Right cardiac atrium (tissue), 5 donors: ENCODE measurements at places on chromosomes 4 and X. TPM values are rescaled to one million over a fixed set of nuclear protein-coding genes. Genes with fewer than 3 reads are reported as not detected.

ARX gene
- polyA plus RNA-seq = not detected

DCHS2 gene
- polyA plus RNA-seq = not detected

NXF3 gene
- polyA plus RNA-seq = 0.50 TPM

EREG gene
- 0.29 TPM for polyA plus RNA-seq

CDS1 gene
- 0.45 TPM for polyA plus RNA-seq

MAP9 gene
- polyA plus RNA-seq = 3.1 TPM

SLC26A1 gene
- 0.34 TPM for polyA plus RNA-seq

PNMA3 gene
- 3.2 TPM for polyA plus RNA-seq

ASB11 gene
- 34.2 TPM for polyA plus RNA-seq

NR3C2 gene
- 5.9 TPM for polyA plus RNA-seq

UGT2B17 gene
- polyA plus RNA-seq = 0.05 TPM

CLGN gene
- 86.5 TPM for polyA plus RNA-seq

CENPE gene
- polyA plus RNA-seq = 0.14 TPM

STK26 gene
- 0.86 TPM for polyA plus RNA-seq

CSAG2 gene
- not detected for polyA plus RNA-seq

RASSF6 gene
- polyA plus RNA-seq = not detected

MAGEA12 gene
- not detected for polyA plus RNA-seq

KIAA1210 gene
- polyA plus RNA-seq = 0.02 TPM

TRPC5OS gene
- polyA plus RNA-seq = not detected

PHKA1 gene
- polyA plus RNA-seq = 4.4 TPM

GAGE12F gene
- not detected for polyA plus RNA-seq
